ENCODE measurements at places on chromosomes 5 and 9.

GRCh38 chr5:56656846-56657726 is 158.3 kb upstream of the MAP3K1 start:
- H3K27ac ChIP-seq, result no peak overlapping the region
- H3K4me3 ChIP-seq, result no peak overlapping the region
- peaks cover 28% of the 10 kb centered on the region for H3K27me3 ChIP-seq
- H3K36me3 ChIP-seq, result no peaks in the 10 kb centered on the region
- DNase-seq, result no peak

DNA sequence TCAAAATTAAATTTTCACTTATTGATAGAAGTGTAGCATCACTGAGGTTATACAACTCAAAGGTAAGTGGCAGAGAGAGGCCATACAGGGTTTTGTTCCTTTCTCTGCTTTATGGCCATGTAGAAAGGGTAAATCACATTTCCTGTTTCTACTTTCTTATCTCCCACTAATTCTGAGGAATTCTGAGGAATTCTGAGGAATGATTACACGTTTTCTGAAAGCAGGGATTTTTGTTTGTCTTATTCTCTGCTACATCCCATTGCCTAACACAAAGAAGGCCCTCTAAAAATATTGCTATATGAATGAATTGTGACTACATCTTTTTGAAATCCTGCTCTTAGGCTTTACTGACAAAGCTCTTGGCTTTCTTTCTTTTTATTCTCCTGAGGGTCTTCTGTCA is 516.9 kb upstream of the ZNF608 start:
- no peaks in the 10 kb centered on the region for H3K27me3 ChIP-seq
- H3K4me3 ChIP-seq, result no peak overlapping the region

DNA sequence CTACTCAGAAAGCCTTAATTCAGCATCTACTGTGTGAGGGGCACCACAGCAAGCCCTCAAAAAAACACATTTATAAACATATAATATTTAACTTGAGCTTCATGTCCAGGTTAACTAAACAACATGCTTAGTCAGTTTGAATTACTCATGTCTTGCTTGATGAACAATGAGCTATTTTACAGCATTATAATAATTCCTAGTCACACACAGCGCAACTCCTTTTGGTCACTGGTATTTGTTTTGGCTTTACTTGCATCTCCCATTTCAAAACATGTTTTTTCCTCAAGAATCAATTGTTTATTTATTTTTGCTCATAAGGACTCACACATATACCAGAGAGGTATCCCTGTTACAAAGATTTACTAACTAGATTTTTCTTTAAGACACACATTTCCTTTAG is 616.7 kb upstream of the DAB2 start:
- no peak overlapping the region for H3K4me3 ChIP-seq
- H3K36me3 ChIP-seq, result no peaks in the 10 kb centered on the region
- peaks cover 4% of the 10 kb centered on the region for H3K4me1 ChIP-seq

DNA sequence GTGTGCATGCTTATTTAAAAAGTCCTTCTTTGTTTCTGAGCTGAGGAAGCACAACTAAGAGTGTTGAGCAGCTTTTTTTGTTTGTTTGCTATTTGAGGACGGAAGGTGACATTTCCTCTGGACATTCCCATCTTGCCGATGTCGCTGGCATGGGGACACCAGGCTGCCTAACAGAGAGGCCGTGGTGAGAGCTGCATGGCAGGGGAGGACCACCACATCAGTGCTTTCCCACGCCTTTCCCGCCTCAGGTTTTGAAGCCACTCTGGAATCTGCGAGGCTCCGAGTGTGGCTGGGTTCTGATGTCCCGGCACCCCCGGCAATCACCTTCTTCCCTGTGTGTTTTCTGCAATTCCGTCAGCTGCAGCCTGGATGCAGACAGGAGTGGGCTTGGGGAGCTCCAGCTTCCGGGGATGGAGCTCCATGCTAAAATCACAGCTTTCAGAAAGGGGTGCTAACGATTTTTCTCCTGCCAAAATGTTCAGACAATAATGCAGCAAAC is 259.8 kb upstream of the IRX4 start:
- no peak for DNase-seq
- H3K27ac ChIP-seq, result no peak overlapping the region
- H3K27me3 ChIP-seq, result no peaks in the 10 kb centered on the region
- H3K36me3 ChIP-seq, result no peaks in the 10 kb centered on the region
- no peak overlapping the region for H3K4me3 ChIP-seq

- H3K27me3 ChIP-seq, result no peaks in the 10 kb centered on the region
- no peak for DNase-seq
- no peaks in the 10 kb centered on the region for H3K36me3 ChIP-seq
- H3K4me3 ChIP-seq, result peak overlapping the region; percentile 39
- peaks cover 32% of the 10 kb centered on the region for H3K4me1 ChIP-seq
- H3K27ac ChIP-seq, result peak overlapping the region; percentile 22
These were observed 41.2 kb upstream of the PLPP1 start for GRCh38 chr5:55575815-55576583.
